ENCODE measurements at places on chromosomes 4 and X.

- peak; percentile 28 for DNase-seq
These were observed 10.0 kb upstream of the LNX1 start for GRCh38 chr4:53601251-53601764.

DNA sequence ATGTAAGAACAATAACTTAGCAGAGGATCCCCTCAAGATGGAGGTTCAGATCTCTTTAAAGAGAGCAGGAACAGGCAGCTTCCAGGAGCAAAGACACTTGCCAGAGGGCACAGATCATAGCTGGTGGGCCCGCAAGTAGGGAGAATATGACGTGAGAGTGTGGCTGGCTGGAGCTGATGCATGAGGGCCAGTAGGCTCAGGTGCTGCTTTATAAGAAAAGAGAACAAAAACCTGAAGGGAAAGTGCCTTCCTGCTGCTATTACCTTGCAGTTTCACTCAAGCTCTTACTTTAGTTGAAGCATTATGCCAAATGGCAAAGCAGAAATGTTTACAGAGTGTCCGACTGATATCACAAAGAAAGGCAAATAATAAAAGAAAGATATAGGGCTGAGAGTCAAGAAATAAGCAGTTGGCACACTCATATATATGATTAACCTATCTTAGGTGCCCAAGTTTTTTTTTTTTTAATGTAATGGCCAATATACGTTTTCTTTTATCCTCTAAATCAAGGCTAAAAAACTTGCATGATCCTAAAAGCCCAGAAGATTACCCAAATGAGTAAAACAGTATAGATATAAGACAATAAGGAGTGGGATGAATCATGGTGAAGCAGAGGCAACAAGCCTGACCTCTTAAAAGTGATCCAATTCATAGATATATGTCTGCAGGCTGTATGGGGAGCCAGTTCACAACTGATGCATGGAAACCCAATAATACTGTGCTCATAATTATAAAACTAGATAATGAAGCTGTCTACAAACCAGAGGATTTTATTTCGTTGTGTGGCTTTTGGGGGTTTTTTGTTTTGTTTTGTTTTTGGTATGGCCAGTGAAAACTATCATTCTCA is 12.6 kb downstream of the NR0B1 start:
- no peak for DNase-seq

DNA sequence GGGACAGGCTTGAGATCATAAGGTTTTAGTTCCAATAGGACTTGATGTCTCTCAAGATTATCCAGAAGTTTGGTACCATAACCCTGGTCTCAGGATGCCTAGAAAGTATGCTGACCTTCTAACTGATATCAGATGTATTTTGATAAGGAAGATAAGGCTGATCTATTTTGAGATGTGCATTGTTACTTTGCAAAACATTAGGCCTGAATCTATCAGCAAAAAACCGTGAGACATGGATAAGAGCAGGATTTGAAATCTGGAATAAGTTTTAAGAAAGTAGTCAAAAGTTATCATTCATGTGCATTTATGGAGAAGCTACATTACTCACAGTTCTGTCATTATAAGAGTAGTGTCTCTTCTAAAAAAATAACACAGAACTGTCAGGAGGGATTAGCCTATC is 467.1 kb upstream of the HS3ST1 start:
- no peak for DNase-seq

- no peak for DNase-seq
These were observed 70.9 kb upstream of the FBXW7 start for GRCh38 chr4:152606753-152607152.

- no peak for DNase-seq
These were observed 6.8 kb upstream of the PAGE5 start for GRCh38 chrX:55213381-55213780.

GRCh38 chrX:136423724-136424123 is 64.0 kb upstream of the BRS3 start:
- no peak for DNase-seq

GRCh38 chr4:15882675-15883086 is 55.9 kb downstream of the FGFBP1 start:
- DNase-seq: peak; percentile 55

GRCh38 chrX:56397636-56398035 is 165.5 kb downstream of the KLF8 start:
- no peak for DNase-seq

All from H7 (cell line).